ENCODE measurements at places on chromosomes 3 and 15.

GRCh38 chr3:60298141-60298540, 953.1 kb downstream of the FHIT start:
- no peak for DNase-seq

DNA sequence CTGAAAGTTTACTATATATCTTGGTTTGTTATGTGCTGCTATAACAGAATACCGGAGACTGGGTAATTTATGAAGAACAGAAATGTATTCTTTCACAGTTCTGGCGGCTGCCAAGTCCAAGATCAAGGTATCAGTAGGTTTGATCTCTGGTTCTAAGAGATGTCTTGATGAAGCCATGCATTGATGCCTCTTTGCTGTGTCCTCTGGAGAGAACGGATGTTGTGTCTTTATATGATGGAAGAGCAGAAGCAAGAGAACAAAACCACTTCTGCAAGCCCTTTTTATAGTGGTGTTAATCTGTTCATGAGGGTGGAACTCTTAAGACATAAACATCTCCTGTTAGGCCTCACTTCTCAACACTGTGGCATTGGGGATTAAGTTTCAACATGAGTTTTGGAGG, 62.7 kb downstream of the TCF12 start:
- no peak for DNase-seq

- DNase-seq = peak; percentile 29
These were observed 28.0 kb upstream of the LACTB start for GRCh38 chr15:63093486-63094205.

DNA sequence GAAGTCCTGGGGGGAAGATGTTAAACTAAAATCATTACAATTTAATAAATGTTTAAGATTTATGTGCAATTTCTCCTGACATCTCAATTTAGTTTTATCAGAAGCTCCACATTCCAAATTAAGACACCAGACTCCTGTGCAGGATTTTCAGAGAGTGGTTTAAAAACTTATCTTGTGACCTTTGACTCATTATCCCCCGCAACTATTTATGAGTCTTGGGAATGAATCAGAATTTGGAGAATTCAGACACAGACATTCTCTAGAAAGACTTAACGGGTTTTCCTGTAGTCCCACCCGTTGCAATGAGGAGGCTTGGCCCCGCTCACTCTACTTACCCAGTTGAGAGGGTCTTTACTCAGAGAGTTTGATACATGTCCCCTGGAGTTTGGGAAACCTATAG, 7.1 kb downstream of the OR5K2 start:
- DNase-seq = no peak

DNA sequence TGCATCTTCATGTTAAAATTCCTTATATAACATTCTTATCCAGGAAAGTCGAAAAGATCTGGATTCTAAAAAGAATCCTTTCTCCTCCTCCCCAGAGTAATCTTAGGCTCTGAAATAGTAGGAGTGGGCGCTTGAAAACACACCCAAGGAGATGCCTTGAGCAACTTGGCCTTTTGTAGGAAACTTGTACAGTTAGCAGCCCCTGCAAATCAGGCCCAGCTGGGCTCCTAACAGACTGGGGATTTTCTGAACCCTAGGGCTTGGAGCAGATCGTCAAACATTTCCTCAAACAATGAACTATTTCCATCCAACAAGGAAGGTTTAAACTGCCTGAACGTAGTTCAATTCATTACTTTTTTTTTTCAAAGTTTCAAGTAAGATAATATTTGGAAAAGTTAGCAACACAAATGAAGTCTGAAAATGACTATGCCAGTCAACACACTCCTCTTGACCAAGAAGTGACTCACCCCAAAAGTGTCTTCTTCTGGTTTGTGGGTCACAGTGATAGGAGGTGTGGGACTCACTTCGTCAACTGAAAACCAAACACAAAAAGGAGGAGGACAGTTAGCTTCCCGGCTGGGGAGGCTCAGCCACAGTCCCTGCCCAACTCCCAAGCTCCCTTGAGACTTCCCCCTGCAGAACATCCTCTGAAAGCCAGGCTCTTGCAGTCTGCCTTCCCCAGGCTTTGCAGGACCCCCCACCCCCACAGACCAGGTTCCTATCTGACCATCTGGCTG, 129.7 kb downstream of the NTRK3 start:
- DNase-seq = no peak

GRCh38 chr15:33111041-33111451, 83.5 kb downstream of the FMN1 start:
- DNase-seq = no peak

GRCh38 chr3:39177708-39178332, 14.6 kb downstream of the XIRP1 start:
- peak; percentile 42 for DNase-seq

DNA sequence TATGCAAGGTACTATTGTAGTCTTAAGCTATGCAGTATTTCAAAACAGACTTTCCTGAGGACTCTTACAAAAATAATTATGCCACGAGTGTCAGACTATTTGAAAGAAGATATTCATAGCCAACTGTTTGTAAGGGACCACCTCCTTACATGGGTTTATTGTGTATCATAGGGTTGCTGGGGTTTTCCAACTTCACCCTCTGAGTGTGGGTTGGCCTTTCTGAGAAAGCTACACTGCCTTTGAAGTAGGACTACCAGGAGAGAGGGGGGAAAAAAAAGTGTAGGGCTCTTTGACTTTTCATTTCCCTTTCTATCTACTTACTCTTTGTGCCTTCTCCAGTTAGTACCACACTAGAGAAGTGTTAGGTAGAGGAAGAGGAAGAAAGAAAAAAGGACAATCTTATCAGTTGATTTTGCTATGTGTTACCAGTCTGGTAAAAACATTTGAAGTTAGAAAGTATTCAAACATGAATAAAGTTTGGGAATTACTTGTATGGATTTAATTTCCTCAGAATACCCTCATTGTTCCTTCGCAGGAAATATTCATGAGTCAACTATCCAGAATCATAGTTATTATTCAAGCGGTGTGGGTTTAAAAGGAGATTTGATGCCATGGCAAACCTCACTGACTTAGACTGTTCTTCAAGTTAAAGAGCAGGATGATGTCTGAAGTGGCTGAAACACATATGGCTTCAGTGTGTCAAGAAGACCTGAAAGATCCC, 329.3 kb upstream of the THBS1 start:
- no peak for DNase-seq

GRCh38 chr15:65337436-65338070, 33.1 kb downstream of the RNU5B-1 start:
- DNase-seq = no peak

DNA sequence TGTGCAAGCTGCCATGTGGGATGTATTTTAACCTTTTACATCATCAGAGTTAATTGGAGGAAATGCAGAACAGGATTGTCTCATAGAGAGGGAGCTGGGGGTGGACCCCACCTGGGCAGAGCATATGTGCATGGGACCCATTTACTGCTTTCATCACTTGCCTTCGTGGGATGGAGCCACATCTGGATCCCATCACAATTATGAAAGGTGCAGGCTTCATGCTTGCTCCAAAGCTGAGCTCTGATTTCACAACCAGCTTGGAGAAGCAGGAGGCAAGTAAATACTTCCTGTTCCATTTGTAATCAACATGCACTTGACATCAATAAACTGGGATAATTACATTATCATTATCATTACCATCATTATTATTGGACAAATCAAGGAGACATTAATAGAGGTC, 161.9 kb downstream of the ALDH1A2 start:
- no peak for DNase-seq

DNA sequence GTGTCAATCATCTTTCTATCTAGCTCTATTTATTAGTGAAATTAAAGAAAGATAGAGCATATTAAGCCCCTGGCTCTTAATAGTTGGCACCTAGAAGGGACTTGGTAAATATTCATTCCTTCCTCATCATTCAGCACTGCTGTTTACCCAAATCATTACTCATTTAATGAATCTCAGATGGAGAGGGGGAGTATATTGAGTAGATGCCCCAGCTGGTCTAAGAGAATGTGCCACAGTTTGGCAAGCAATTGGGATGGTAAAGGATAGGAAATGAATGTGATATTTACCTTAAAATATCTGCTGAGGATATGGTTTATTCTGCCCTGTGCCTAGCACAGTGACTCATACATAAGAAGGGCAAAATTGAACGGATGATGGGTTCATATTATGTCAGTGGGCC, 6.0 kb downstream of the IL1RAP start:
- no peak for DNase-seq

GRCh38 chr15:90097475-90097874, 4.8 kb downstream of the IDH2 start:
- no peak for DNase-seq

GRCh38 chr3:122151480-122151879, 32.0 kb upstream of the CASR start:
- no peak for DNase-seq

GRCh38 chr15:98439523-98439942, 208.8 kb upstream of the IGF1R start:
- no peak for DNase-seq

GRCh38 chr3:14126017-14126886, 1.4 kb downstream of the TMEM43 start:
- DNase-seq = no peak

DNA sequence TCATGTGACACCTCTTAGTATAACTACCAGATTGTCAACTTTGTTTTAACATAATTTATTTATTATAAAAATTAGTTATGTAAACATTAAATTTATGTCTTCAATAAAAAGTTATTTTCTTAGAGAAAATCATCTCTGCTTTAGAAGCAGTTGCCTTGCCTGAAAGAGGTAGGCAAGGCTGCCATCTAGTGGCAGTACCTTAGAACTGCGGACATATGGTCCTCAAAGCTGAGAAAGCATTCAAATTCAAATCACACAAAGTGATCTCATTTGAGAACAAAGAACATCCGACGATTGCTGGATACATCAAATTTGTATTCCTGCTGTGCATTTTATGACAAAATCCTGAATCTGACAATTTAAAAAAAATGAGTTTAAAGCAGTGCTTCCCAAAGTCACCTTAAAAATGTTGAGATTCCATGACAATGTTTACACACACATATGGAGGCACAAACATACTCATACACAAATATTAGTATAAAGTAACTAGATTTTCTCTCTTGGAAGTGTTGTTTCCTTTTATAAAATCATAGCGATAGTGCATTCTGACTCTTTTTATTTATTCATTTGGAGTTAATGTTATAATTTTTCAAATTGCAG, 617.4 kb downstream of the CADM2 start:
- DNase-seq = peak; percentile 5

DNA sequence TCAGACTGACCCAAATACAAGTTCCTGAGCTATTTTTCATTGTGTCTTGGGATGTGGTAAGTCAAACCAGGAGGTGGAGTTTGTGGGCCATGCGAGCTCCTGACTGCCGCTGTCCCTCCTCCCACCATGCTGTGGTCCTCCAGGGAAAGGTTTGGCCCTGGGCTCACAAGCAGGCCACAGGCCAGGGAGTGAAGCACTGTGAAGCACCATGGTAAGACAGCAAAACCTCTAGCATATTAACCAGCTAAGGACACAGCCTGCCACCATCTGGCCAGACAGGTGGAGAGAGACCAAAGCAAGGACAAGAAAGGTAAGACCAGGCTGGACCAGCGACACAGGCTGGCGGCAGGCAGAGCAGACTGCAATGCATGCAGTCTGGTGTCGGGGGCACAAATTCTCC, 15.3 kb downstream of the RAB43 start:
- no peak for DNase-seq

- no peak for DNase-seq
These were observed 442.6 kb upstream of the PDZRN3 start for GRCh38 chr3:74067296-74067695.

DNA sequence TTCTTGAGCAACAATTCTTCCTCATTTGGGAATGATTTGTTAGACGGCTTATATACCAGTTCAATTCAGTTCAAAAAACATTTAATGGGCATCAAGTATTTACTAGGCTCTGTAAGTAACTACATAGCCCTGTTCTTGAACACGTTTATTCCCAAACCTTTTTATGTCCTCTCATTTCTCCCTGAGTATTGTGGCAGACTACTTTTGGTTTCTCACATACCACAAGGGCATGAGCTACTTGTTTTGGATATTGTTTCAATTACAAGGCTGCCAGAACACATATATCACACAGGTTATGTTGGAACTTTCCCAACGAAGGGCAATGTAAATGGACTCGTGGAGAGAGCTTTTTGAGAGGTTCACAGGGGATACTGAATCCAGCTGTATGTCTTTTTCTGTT, 363.8 kb upstream of the NAALADL2 start:
- no peak for DNase-seq

- DNase-seq = no peak
These were observed 73.0 kb downstream of the FOXP1 start for GRCh38 chr3:71510510-71510909.

DNA sequence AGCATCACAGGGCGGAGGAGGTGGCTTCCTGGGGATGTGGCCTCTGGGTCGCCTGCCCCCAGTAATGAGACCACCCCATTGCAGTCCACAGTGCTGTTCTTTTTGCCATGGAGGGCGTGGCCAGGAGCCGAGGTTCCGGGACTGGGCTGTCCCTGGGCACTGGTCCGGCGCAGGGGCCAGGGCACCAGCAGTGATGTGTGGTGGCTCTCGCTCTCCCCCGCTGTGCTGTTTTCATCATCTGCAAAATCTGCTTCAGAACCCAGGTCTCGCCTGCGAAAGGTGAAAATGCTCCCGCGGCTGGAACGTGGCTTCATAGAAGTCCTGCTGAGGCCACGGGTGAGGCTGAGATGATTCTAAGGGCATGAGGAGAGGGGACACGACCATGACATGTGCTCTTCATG, 45.8 kb downstream of the SCN5A start:
- DNase-seq = no peak

DNA sequence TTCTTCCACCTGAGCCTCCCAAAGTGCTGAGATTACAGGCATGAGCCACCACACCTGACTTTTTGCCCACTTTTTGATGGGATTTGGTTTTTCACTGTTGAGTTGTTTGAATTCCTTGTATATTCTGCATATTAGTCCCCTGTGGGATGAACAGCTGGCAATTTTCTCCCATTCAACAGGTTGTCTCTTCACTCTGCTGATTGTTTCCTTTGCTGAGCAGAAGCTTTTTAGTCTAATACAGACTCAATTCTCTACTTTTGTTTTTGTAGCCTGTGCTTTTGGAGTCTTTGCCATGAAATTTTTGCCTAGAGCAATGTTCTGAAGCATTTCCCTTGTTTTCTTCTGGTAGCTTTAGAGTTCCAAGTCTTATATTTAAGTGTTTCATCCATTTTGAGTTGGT, 62.7 kb upstream of the MFGE8 start:
- no peak for DNase-seq

- DNase-seq = no peak
These were observed 258.4 kb downstream of the CHL1 start for GRCh38 chr3:454986-455385.

GRCh38 chr15:35505809-35506208, 40.2 kb downstream of the DPH6 start:
- DNase-seq = no peak

DNA sequence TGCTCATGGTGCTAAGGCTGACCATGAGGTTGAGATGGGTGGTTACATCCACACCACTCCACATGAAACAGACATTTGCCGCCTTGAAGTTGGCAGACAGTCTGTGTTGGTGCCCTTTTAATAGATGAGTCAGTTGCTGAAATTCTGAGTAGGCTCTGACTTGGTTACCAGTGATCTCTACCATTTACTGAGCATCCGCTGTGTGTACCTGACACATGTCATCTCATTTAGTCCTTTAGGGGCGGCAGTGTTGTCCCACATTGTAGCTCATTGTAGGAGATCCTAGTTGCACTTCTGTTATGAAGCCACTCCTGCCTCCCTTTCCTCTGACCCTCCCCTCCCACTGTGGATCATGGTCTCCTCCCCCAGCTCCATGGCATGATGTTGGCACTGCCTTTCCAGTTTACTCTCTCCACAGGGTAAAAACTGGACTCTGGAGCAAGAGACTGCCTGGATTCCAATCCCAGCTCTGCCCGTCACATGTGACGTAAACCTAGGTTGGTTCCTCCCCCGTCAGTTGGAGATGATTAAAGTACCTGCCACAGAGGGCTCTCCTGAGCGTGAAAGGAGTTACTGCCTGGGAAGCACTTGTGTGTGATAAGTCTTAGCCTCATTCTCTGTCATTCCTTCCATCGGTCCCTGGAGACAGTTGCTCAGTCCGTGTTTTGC, 21.6 kb downstream of the SLCO3A1 start:
- no peak for DNase-seq
